ENCODE measurements at places on chromosomes 5 and 9. TPM values are rescaled to one million over a fixed set of nuclear protein-coding genes. Genes with fewer than 3 reads are reported as not detected.

ZNF454 gene
- 2.5 TPM for total RNA-seq

ST8SIA4 gene
- 0.13 TPM for total RNA-seq

CDKN2B-AS1 gene
- 6.7 TPM for total RNA-seq

SCGB3A2 gene
- not detected for total RNA-seq

TRIP13 gene
- total RNA-seq = 13.2 TPM

CEP78 gene
- total RNA-seq = 17.4 TPM

GABRA1 gene
- total RNA-seq = not detected

SPINK5 gene
- not detected for total RNA-seq

ALDH1A1 gene
- total RNA-seq = under 0.01 TPM

TUSC1 gene
- total RNA-seq = 9.3 TPM

NR6A1 gene
- 0.26 TPM for total RNA-seq

FBP2 gene
- total RNA-seq = not detected

WHRN gene
- 4.2 TPM for total RNA-seq

PCDHB14 gene
- 3.8 TPM for total RNA-seq

PPP3R2 gene
- not detected for total RNA-seq

CBY3 gene
- not detected for total RNA-seq

BAAT gene
- total RNA-seq = not detected

TLX3 gene
- total RNA-seq = not detected

IZUMO3 gene
- not detected for total RNA-seq

IDNK gene
- 7.8 TPM for total RNA-seq

ZNG1E gene
- 39.9 TPM for total RNA-seq

PROB1 gene
- 0.78 TPM for total RNA-seq

HEMGN gene
- total RNA-seq = not detected

SPATA31A3 gene
- not detected for total RNA-seq

Measured in articular chondrocyte of knee joint (primary cell).